ENCODE measurements at places on chromosomes 13 and 19.
A peak's percentile ranks its signal among the peaks of the same experiment; 100 is the strongest.

GRCh38 chr13:40666933-40667621 lies 636 bp upstream of the FOXO1 start:
- DNase-seq, result peak; percentile 89

- DNase-seq, result no peak
These were observed 117.7 kb upstream of the KLF12 start for GRCh38 chr13:74251778-74252519.

GRCh38 chr13:48656608-48657007 lies 2.9 kb downstream of the CYSLTR2 start:
- DNase-seq, result no peak

GRCh38 chr19:17054746-17055145 lies 20.5 kb downstream of the HAUS8 start:
- no peak for DNase-seq

DNA sequence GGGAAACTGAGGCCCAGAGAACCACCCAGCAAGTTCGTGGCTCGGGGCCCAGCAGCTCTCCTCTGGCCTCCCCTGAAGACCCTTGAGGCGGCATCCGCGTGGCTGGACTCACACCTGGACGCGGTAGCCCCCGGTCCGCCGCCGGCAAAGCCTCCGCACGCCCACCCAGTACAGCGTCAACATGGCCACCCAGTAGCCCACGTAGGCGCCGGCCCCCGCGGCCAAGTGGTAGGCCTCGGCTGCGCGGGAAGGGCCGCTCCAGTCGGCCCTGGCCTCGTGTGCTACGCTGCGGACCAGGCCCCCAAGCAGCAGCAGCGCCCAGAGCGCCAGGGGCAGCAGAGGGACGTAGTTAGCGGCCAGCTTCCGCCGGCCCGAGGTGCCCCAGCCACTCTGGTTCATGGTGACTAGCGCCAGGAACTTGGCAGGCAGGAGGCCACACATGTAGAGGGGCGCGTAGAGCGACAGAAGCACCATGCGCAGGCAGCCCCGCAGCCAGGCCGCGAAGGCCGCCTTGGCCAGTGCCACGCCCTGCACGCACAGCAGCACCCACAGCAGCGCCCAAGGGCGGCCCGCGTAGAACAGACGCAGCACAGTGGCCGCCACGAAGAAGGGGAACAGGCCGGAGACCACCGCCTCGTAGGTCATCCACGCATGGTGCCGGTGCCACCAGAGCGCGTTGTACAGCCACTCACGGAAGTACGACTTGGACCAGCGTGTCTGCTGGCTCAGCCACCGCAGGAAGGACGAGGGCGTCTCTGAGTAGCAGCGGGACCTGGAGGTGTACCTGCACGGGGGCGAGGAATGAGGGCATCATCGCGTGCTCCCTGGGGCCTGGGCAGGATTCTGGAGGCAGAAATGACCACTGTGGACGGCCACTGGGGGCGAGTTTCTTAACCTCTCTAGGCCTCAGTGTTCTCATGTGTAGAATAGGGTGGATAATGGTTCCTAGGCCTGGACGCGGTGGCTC lies 10.2 kb downstream of the HAS1 start:
- DNase-seq, result no peak

GRCh38 chr19:18541992-18542940 lies 1.1 kb downstream of the FKBP8 start:
- no peak for DNase-seq

DNA sequence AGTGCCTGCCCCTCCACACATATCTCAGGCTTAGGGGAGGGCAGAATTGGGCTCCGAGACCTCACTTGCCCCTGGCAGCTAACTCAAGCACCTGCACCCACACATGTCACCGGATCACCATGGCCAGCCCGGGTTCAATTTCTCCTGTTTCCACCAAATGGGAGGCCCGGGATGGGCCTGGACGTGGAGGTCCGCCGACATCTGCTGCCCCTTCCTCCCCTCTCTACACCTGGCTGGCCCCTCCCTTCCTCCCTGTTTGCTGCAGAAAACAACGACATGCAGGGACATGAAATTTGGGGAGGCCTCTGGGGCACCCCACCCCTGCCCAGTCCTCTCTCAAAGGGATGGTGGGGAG lies 1.3 kb downstream of the PRKD2 start:
- DNase-seq, result peak; percentile 28

GRCh38 chr13:102333320-102334198 lies 68.3 kb downstream of the FGF14 start:
- no peak for DNase-seq

GRCh38 chr13:76873445-76873844 lies 12.8 kb downstream of the KCTD12 start:
- DNase-seq, result no peak

- DNase-seq, result no peak
These were observed 183.3 kb downstream of the KCNRG start for GRCh38 chr13:50198508-50198907.

DNA sequence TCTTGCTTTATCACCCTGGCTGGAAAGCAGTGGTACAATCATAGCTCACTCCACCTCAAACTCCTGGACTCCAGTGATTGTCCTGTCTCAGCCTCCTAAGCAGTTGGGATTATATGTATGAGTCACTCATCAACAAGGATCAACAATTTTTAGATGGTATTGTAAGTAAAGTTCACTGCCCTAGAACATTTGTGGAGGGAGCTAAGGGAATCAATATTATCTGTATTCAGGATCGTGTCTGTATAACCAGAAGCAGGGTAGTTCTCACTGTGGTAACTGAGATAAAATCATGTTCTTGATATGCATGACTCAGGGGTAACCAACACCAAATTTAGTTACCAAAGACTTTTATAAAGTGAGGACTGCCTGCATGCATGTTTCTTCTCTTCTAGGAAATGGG lies 27.0 kb downstream of the ZMYM5 start:
- no peak for DNase-seq

GRCh38 chr13:76754414-76754813 lies 131.8 kb downstream of the KCTD12 start:
- no peak for DNase-seq

DNA sequence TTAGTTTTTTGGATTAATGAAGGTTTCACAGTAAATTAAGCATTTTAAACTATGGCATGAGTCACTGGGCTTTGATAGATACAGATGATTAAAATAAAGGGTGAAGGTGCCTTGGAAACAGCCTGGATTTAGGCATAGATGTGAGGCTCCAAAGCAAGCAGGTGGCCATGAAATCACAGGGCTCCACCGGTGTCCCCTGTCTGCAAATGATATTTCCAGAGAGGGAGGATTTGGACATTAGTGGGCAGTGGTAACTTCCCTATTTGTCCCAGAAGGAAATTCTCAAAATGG lies 127.2 kb downstream of the COL4A1 start:
- DNase-seq, result no peak

DNA sequence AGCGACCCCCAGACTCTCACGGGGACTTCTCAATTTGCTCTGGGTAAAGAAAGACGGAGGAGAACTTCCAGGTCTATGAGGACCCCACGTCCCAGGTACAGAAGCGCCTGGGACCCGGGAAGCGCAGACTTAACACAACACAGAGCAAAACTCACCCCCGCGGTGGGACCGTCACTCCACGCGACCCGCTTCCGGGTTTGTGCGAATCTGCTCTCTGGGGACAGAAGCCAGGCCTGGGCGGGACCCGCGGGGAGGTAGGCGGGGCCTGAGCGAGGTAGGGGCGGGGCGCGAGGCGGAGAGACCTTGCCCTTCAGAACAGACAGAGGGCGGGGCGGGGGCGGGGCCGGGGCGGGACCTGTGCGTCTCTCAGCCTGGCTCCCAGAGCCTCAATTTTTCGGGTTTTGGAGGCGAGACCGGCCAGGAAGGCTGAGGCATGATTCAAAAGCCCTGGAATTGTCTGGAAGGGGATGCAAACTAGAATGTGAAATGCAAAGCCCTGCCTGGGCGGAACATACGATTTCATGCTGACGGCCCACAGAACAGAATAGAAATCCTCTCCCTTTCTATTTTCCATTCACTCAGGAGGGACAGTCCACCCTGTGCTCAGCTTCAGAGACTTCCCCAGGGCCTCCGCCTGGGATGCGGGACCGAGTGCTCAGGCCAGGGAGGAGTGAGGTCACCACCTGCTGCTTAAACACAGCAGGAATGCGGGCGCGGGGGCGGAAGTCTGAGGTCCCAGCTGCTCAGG lies 19.3 kb upstream of the ZNF888 start:
- DNase-seq, result peak; percentile 93

DNA sequence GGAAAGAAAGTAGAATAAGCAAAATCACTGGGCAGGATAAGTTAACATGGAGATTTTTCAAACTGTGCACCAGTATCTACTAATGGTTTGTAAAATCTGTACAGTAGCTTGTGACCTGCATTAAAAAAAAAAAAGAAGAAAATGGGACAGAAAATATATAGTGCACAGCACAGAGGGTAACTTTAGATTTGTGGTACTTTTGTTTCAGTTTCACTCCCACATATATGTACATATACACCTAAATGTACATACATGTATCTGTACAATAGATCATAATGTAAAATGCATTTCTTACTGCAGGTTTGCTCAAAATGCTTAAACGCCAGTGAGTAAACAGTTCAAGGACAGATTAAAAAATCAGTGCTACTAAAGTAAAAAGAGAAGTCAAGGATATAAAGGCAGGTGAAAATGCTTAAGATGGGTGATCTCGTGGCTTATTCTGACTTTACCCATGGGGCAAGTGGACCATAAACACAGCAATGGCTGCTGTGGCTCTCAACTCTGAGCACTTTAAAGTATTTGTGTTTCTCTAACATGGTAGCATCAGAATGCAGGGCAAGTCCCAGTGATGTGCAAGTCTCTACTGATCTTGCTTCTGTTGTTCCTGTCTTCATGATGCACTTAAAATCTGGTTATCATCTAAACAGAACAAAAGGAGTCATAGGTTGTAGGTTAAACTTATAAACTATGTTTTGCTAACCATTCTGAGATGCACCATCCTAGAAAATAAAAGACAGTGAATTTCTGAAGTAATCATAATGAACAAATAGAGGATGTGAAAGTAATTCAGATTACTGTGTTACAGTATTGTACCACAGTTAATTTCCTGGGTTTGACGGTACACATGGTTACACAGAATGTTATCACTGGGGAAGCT lies 112.3 kb downstream of the MIPEP start:
- no peak for DNase-seq

- no peak for DNase-seq
These were observed 9.4 kb upstream of the PROZ start for GRCh38 chr13:113148940-113149503.

DNA sequence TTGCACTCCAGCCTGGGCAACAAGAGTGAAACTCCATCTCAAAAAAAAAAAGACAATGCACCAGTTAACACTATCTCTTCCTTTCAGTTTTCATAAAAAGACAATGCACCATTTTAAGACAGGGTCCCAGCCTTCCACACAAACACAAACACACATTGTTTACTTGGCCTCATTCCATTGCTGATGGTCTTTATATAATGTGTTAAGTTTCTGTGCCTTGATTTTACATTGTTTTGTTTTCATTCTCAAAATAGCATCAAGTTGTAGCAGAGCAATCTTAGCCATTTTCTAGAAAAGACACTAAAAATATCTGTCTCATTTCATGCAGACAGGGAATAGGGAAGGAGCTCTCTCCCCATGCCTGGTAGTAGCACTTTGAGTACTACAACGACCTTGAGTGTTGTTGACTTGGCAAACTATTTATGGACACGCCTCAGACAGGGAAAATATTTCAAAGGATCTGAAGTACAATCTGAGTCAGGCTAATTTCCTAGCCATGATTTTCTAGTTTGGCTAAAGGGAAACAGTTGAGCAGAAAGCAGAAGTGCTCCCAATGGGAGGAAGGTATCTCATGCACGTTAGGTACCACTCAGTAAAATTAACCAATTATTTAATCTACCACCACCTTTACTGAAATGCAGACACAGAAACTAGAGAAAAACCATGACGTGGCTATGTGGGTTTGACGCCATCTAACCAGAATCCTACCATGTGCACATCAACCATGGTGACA lies 120.6 kb downstream of the ABCC4 start:
- DNase-seq, result no peak

DNA sequence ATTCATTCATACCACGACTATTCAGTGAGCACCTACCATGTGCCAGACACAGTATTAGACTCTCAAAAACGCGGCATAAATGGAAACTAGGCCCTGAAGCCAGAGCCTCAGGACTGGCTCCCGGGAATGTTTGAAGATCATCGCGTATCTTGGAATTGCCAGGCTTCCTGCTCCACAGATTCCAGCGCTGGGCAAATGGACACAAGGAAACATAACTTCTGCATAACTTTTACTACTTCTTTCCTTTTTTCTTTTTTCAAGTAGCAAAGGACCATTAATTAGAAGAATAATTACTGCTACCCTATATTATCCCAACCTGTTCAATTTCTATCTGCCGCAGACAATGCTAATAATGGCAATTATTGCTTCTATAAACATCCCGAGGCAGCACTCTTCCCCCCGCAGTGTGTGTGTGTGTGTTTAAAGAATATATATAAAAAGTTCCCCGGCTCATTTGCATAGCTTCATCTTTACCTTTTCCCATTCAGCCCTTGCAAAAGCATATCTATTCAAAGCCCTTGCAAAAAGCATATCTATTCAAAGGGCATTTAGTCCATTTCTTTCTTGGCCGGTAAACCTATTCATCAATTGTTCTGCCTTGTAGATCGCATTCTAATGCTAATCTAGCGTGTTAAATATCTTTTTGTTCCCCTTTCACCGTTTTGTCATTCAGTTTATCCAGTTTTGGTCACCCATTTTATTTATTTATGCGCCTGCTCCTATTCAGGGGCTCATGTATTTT lies 6.1 kb downstream of the SOX21 start:
- DNase-seq, result no peak

- DNase-seq, result peak; percentile 65
These were observed 71.5 kb downstream of the GGACT start for GRCh38 chr13:100517135-100517534.

- peak; percentile 58 for DNase-seq
These were observed 1418.4 kb downstream of the UQCRFS1 start for GRCh38 chr19:27794494-27795042.

All from pancreas (tissue), 10 donors.